NCI-H526 (cell line): ENCODE measurements at places on chromosomes 7 and 10.
A peak's percentile ranks its signal among the peaks of the same experiment; 100 is the strongest.

GRCh38 chr10:133261726-133262325 lies 14.8 kb downstream of the ADAM8 start:
- peak; percentile 73 for DNase-seq

GRCh38 chr7:143389316-143390103 lies 8.4 kb downstream of the ZYX start:
- no peak for DNase-seq

DNA sequence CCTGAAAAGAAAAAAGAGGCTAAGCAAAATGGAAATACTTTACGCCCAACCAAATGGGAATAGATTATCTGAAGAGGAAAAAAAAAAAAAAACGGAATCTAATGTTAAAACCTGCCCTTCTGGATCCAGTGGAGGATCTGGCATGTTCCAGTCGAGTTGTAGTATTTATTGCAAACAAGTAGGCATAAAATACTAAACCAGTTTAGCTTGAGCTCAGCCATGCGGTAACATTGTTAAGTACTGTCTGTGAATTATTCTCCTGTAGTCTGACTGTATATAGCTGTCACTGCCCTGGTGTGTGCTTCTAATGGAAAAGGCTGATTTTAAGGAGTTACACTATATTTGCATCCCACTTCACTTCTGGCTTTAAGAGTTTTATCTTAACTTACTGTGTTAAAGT lies 40.3 kb downstream of the CELF2 start:
- no peak for DNase-seq

GRCh38 chr7:74412056-74412455 lies 41.6 kb upstream of the GTF2IRD1 start:
- DNase-seq, result no peak

GRCh38 chr10:48497780-48498770 lies 106.8 kb downstream of the ARHGAP22 start:
- DNase-seq, result no peak

GRCh38 chr10:44635176-44635575 lies 250.3 kb upstream of the CXCL12 start:
- DNase-seq, result no peak

DNA sequence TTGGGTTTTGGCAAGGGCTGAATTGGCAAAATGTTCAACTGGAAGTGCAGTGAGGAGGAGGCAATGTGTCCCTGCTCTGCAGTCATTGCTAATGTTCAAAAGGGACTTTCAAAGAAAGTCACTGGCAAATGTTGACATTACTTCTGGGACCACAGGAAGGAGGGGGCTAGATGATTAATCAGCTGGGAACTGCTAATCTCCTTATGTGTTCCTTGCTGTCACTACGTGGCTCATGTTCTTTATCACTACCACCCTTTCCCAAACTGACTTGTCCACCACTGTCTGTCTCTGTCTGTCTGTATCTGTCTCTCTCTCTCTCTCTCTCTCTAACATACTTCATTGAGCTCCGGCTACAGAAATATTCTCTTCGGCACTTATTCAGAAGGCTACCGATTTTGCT lies 86.9 kb upstream of the MTPN start:
- DNase-seq, result no peak

- DNase-seq, result no peak
Measured at GRCh38 chr7:112176241-112176640, 30.0 kb downstream of the DOCK4 start.

- no peak for DNase-seq
Measured at GRCh38 chr10:27500886-27501285, 3.2 kb upstream of the RAB18 start.

GRCh38 chr7:79284211-79284610 lies 169.3 kb downstream of the MAGI2 start:
- DNase-seq, result no peak
